Activated T-cell treated with anti-CD3 and anti-CD28 coated beads, Interleukin-2, amount 50 U/mL, for 1 hour (primary cell): ENCODE measurements at places on chromosomes 12 and 14.

- no peak for DNase-seq
Observed at GRCh38 chr14:68451696-68452373, 341.0 kb downstream of the ZFP36L1 start.

- no peak for DNase-seq
Observed at GRCh38 chr12:105698075-105698474, 367.6 kb downstream of the C12orf75 start.

DNA sequence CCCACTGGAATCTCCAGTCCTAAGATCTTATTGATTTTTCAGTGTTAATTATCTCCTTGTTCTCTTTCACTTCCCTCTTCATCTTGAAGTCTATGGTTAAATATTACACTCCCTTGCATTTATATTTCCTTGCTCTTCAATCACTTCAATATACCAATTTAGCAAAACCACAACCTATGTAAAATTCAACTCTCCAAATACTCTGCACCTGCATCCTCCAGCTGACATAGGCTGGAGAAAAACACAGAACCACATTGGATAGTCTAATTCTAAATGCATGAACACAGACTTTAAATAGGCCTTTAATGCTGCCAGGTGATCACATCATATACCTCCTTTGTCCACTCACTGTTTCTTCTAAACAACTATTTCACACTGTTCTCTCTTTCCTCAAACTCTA is 253.8 kb upstream of the GARIN6 start:
- DNase-seq = no peak

DNA sequence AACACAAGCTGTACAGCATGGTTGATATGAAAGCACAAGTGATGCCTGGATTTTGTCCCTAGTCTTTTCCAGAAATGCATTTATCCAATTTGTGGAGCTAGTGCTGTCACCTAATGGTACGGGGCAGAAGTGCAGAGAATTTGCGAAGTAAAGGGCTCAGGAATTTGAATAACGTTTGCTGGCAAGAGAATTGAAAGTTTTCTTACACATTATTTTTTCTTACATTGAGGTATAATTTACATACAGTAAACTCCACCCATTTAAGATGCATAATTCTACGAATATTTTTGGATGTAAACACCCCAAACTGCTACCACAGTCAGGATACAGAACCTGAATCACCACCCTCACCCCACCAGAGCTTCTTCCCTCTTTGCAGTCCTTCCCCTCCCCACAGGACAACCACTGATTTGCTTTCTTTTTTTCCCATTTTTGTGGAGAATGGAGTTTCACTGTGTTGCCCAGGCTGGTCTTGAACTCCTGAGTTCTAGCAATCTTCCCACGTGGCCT is 3.5 kb downstream of the AICDA start:
- DNase-seq = no peak

DNA sequence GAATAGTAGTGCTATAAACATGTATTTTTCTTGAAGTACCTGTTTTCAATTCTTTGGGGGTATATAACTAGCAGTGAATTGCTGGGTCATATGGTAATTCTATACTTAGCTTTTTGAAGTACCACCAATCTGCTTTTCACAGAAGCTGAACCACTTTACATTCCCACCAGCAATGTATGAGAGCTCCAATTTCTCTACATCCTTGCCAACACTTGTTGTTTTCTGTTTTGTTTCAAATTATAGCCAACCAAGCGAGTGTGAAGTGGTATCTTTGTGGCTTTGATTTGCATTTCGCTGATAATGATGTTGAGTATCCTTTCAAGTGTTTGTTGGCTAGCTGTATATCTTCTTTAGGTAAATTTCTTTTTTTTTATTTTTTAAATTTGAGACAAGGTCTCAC is 95.7 kb downstream of the PAPLN start:
- no peak for DNase-seq
